ENCODE measurements at places on chromosomes 5 and 9. TPM values are rescaled to one million over a fixed set of nuclear protein-coding genes. Genes with fewer than 3 reads are reported as not detected.
A peak's percentile ranks its signal among the peaks of the same experiment; 100 is the strongest.

GRCh38 chr5:170420806-170421412 lies 31.7 kb upstream of the KCNMB1 start:
- DNase-seq, result no peak

DNA sequence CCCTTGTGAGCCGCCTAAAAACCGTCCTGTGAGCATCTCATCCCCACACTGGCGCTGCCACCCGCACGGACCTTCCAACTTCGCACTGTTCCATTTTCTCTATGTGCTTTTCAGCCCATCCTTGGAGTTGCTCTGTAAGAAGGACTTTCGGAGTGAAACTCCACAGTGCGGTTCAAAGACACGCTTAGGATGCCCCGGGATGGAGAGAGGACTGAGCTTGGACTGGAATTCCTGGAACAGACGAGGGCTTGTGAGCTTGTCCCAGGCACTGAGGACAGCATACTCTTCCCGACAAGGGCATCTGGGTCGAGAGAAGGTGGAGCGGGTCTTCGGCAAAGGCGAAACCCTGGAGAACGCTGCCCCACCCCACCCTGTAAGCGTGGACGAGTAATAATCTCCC lies 187.8 kb downstream of the MEF2C start:
- DNase-seq, result no peak

- DNase-seq, result no peak
These were observed 99.4 kb upstream of the ADAMTS16 start for GRCh38 chr5:5040712-5041111.

DNA sequence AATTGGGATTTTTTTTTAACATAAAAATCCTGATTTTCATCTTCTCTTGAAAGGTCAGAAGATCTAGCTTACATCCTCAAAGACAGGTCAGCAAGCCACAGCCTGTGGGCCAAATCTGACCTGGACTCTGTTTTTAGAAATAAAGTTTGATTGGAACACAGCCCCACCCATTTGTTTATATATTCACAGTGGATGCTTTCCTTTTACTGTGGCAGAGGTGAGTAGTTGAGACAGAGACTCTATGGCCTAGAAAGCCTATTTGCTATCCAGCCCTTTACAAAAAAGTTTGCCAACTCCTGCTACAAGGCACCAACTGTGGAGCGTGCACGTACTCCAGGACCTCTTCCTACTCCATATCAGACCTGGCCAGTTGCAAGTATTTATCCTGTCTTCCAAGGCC lies 13.4 kb upstream of the CCNJL start:
- DNase-seq, result no peak

- peak; percentile 40 for DNase-seq
These were observed 70.8 kb upstream of the COL5A1 start for GRCh38 chr9:134570711-134571325.

DNA sequence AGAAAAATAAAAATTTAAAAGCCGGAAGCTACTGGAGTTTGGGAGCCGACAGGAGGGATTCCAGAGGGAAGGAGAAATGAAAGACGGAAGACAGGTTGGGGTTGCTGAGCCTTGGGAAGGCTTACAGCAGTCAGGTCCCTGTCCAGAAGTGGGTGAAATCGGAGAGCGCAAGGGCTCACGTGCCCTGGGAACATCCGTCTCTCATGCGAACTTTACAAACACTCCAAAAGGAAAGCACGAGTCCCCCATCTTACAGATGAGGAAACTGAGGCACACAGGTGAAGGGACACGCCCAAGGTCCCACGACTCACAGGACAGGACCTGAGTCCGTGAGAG lies 347 bp upstream of the OLFML2A start:
- DNase-seq, result no peak

GRCh38 chr9:109063760-109064159 lies 50.5 kb upstream of the CTNNAL1 start:
- DNase-seq, result no peak

GRCh38 chr5:133957080-133957479 lies 11.3 kb downstream of the C5orf15 start:
- DNase-seq, result no peak

- DNase-seq, result no peak
These were observed 16.5 kb downstream of the ZNF462 start for GRCh38 chr9:106879439-106879882.

GRCh38 chr9:5556101-5556705 lies 45.9 kb downstream of the PDCD1LG2 start:
- DNase-seq, result no peak

Gene SPATA6L
- 1.4 TPM for total RNA-seq

Gene EGFLAM
- 2.4 TPM for total RNA-seq

Gene FAM78A
- total RNA-seq, result 54.6 TPM

Gene COL5A1
- 16.0 TPM for total RNA-seq

Gene ELOVL7
- 0.34 TPM for total RNA-seq

Gene TBC1D2
- 2.5 TPM for total RNA-seq

Gene SLC45A2
- not detected for total RNA-seq
